ENCODE measurements at places on chromosomes 3 and 15.

- DNase-seq, result no peak
These were observed 215.5 kb upstream of the KCNMB2 start for GRCh38 chr3:178320456-178321351.

DNA sequence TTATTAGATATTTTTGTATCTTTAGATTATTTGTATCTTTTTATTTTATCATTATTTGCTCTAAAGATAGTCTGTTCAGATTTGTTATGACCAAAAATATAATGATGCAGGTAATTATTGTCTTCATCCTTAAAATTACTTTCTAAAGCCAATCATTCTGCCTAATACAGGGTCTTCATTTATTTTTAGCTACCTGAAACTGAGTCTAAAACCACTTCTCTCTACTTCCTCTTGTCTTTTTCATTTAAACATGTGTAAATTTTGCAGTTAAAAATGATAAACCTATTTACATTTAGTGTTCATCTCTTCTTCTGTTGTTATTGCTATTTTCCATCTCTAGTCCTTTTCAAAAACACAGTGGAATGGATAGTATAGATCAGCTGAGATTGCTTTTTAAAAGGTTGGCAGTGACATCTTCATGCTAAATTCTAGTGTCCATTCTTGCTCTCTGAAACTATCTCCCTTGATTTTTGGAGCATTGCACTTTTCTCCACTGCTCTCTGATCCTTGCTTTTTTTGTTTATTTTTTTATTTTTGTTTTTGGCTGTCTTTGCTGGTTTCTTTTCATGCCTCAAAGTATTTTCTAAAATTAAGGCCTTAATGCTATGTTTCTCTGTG lies 91.8 kb downstream of the UBE2E2 start:
- DNase-seq, result no peak

GRCh38 chr3:97131476-97131875 lies 317.1 kb downstream of the EPHA6 start:
- DNase-seq, result no peak

GRCh38 chr15:83745771-83746170 lies 91.8 kb downstream of the ADAMTSL3 start:
- DNase-seq, result no peak

Data from T1000 (cell line).